ENCODE measurements at places on chromosomes 7 and 10.

DNA sequence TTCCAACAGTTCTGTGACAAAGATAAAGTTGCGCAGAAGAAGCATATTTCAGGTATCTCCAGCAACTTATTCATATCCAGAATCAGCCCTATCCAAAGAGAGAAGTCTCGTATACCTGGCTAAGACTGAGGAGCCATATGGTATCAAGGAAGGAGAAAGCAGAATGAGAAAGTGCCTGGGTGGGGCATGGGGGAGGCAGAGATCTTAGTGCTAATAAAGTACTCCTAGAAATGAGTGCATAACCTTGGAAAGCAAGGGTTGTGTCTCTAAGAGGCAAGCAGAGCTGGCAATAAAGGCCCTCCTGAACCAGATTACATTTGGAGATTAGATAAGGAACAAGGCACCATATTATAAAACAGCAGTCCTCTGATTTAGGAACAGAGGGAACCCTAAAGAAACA, 12.7 kb downstream of the TASOR2 start:
- DNase-seq: no peak

- no peak for DNase-seq
Observed at GRCh38 chr7:55178292-55178862, 159.6 kb downstream of the EGFR start.

DNA sequence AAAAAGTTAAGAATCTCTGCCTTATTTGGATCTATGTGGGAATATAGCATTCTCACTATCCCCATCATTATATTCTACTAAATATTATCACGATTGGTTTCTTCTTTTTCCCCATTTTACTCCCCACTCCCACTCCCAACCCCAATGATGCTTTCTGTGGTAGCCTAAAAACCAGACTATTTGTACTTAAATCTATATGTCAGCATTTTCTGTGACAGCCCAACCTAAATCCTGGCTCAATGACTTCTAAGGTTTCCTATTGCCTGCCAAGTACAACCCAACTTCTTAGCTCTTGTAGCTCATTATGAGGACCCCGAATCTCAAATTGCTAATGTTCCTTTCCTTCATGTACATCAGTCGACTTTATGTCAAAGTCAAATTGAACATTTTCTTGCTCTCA, 598.6 kb downstream of the XPNPEP1 start:
- DNase-seq: no peak

DNA sequence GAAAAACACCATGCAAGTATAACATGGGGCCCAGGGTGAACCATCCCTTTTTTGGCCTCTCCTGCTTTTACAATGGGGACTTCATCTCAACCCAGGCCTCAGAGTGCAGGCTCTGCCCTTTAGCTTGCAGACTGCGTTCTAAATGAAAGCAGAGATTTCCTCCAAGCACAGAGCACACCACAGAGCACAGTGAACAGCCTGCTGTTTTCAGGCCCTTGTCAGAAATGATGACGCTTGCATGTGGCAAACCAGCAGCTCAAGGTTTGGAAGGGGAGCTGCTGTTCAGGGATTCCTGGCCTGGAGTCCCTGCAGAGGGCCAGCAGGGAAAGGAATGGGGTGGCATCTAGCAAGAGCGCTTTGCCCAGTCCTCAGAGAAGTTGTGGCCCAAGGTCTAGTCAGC, 167.3 kb upstream of the CDCA7L start:
- DNase-seq: no peak

DNA sequence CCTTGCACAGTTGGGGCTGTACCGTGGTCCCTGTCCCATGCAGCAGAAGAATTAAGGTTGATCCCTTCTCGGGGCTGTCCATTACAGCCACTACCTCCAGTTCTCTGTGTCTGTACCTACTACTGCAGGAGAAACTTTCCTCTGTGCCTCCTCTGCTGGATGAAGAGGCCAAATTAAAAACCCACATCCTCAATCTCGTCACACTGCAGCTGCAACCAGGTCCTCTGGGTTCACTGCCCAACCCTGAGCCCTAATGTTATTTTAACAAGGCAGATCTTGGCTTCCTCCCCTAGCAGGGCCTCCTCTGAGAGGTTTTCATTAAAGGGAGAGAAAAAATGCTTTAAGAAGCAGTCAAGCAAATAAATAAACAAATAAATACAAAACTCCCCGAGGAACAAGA, 66.6 kb downstream of the PLXNA4 start:
- no peak for DNase-seq

DNA sequence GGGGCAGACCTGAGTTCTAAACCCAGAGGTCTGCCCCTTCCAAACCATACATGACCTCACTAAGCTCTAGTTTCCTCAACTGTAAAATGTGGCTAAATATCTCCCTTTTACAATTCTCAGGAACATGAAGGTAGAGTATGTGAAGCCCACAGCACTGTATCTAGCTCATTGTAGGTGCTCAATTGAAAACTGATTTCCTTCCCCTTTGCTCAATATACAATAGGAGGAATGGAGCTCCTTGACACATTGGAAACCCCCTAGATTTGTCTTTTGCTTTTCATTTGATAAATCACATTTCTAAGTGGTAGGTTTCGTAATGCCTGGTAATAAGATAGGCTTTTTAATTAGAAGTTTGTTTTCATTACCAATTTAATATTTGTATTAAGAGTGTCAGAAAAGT, 153.3 kb downstream of the ARID5B start:
- DNase-seq: peak; percentile 40

DNA sequence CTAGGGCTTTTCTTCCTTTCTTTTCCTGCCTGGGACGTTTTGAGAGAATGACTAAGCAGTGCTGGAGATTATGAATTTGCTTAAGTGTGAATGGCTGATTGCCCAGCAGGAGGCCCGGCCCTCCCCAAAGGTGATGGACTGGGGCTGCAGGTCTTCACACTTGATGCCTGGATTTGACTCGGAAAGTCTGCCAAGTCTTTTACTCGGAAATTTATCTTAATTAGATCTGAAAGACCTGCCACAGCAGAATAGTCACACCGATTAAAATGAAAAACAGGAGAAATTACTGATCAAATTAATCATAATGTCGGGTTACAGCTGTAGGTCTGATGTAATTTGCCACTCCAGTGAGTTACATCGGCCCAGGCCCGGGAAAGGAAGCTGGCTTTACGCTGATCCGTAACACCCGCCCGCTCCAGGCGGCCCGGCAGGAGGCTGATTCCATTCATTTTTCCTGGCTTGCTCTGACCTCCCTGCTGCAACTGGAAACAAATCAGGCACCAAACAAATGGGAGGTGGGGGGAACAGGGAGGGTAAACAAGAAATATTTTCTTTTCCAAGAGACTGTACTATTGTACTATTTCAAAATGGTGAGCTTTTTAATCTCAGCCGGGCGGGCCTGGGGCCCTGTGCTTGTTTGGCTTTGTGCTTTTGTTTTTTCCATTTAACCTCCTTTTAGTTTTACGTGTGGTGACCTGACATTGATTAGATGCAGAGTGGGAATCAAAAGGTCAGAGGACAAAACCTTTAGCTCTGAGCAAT, 212.4 kb upstream of the YAE1 start:
- DNase-seq: no peak

- no peak for DNase-seq
Observed at GRCh38 chr10:22807238-22807637, 92.9 kb upstream of the PIP4K2A start.

- no peak for DNase-seq
Observed at GRCh38 chr10:46239247-46239646, 47.5 kb upstream of the ANTXRL start.

DNA sequence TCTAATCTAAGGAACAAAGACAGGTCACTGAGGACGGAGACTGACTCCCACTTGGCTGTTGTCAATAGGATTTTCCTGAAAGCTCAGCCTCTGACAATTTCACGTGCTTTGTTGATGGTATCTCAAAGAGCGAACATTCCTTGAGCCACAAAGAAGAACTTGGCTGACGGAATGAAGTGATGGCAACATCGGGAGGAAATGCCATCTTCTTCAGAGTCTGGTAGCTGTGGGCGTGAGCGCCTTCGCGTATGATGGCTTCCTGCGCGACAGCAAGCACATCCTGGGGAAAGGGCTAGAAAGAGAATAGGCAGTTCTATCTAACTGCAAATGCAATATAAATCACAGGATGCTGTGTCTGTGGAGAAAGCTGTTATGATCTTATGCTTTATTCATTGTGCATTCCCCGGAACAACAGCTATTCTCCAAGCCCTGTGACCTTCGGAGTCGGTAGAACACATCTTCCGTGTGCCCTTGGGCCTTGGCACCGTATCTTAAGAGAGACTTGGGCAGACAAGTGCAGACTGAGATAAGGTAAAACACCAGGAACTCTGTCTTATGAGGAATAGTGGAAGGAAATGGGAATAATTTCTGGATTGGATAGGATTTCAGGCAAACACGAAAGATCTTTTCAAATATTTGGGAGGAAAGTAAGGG, 19.6 kb upstream of the GTPBP4 start:
- no peak for DNase-seq

DNA sequence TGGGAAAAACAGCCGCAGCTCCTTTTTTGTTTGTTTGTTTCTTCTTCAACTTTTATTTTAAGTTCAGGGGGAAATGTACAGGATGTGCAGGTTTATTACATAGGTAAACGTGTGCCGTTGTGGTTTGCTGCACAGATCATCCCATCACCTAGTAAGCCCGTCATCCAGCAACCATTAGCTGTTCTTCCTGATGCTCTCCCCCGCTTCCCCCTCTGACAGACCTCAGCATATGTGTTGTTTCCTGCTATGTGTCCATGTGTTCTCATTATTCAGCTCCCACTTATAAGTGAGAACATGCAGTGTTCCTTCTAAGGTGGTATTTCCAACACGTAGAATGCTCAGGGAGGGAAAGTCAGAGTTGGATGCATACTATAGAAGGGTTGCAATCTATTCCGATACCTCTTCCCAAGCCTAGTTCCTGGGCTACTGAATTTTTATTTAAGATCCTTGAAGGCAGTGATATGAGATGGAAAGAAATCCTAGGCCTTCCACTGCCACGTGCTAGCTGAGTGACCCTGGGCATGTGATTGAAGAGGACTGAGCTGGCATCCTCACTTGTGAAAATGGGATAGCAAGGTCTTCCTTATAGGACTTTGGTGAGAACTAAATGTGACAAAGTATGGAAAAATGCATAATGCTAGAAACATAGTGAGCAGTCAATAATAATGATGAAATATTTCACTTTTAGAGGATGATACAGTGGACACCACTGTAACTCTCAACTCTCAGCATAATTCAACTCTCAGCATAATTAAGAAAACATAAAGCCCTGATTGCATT, 278.5 kb downstream of the REEP3 start:
- no peak for DNase-seq

GRCh38 chr10:106043863-106044262, 1120.6 kb downstream of the SORCS1 start:
- no peak for DNase-seq

Data from GM06990 (cell line).